ENCODE measurements at places on chromosomes 4 and X. TPM values are rescaled to one million over a fixed set of nuclear protein-coding genes. Genes with fewer than 3 reads are reported as not detected.

GRCh38 chr4:129526812-129527211 lies 430.9 kb downstream of the C4orf33 start:
- H3K27ac ChIP-seq: no peak overlapping the region
- no peaks in the 10 kb centered on the region for H3K36me3 ChIP-seq
- no peaks in the 10 kb centered on the region for H3K4me1 ChIP-seq
- no peak for DNase-seq
- H3K27me3 ChIP-seq: no peaks in the 10 kb centered on the region

GRCh38 chr4:3306450-3306849 lies 13.6 kb downstream of the RGS12 start:
- no peaks in the 10 kb centered on the region for H3K4me1 ChIP-seq
- H3K36me3 ChIP-seq: no peaks in the 10 kb centered on the region
- H3K27ac ChIP-seq: no peak overlapping the region
- H3K27me3 ChIP-seq: no peaks in the 10 kb centered on the region

GRCh38 chrX:108267557-108267956 lies 170.7 kb downstream of the COL4A6 start:
- H3K27ac ChIP-seq: no peak overlapping the region
- H3K4me1 ChIP-seq: no peaks in the 10 kb centered on the region
- no peak overlapping the region for H3K4me3 ChIP-seq
- H3K27me3 ChIP-seq: no peaks in the 10 kb centered on the region
- H3K36me3 ChIP-seq: no peaks in the 10 kb centered on the region
- DNase-seq: no peak

The ZDHHC15 gene
- total RNA-seq: 3.1 TPM

DNA sequence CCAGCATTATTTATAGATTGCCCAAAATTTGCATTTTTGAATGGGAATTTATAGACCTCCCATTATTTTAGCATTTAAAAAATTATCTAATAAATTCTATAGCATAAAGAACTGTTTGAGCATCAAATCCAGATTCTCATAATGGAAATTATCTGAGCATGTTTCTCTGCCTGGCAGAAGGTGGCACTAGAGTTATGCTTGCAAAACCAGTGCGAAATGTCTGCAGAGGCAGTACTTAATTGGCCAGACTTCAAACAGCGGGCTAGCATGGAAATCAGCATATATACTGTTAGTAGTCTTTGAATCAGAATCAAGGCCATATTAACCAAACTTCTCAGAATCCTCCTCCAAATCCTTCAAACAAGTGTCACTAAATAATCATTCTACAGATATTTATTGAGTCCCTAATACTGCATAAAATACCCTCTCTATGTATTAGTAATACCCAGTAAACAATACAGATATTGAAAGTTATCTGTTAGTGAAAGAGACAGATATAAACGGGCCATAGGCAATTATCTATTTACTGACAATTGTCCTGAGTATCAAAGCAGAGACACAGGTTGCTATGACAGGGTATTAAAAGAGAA lies 78.7 kb upstream of the DCLK2 start:
- no peak for DNase-seq
- no peaks in the 10 kb centered on the region for H3K27me3 ChIP-seq
- H3K27ac ChIP-seq: no peak overlapping the region
- no peak overlapping the region for H3K4me3 ChIP-seq
- H3K36me3 ChIP-seq: no peaks in the 10 kb centered on the region
- no peaks in the 10 kb centered on the region for H3K4me1 ChIP-seq

DNA sequence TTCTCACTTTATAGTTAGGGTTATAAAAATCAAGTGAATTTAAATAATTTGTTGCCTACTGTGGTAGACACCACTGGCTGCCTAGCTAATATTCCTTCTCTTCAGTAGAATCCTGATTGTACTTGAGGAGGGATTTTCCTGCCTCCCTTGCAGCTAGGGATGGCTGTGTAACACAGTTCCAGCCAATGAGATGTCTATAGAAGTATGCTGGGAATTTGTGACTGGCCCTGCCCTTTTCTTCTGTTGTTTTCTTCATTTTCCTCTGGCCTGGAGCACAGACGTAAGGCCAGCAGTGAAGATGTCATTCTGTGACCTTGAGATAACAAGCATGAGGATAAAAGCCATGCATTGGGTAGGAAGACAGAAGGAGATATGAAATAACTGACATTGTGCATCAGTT lies 145.1 kb downstream of the MGST2 start:
- no peak overlapping the region for H3K4me3 ChIP-seq
- no peaks in the 10 kb centered on the region for H3K27me3 ChIP-seq
- no peak overlapping the region for H3K27ac ChIP-seq

Data from aorta (tissue), 5 donors.